ENCODE measurements at places on chromosomes 5 and 9.

- DNase-seq: no peak
These were observed 46.0 kb upstream of the DAB2 start for GRCh38 chr5:39470811-39471210.

- DNase-seq: no peak
These were observed 1575.9 kb downstream of the EFNA5 start for GRCh38 chr5:106094839-106095238.

DNA sequence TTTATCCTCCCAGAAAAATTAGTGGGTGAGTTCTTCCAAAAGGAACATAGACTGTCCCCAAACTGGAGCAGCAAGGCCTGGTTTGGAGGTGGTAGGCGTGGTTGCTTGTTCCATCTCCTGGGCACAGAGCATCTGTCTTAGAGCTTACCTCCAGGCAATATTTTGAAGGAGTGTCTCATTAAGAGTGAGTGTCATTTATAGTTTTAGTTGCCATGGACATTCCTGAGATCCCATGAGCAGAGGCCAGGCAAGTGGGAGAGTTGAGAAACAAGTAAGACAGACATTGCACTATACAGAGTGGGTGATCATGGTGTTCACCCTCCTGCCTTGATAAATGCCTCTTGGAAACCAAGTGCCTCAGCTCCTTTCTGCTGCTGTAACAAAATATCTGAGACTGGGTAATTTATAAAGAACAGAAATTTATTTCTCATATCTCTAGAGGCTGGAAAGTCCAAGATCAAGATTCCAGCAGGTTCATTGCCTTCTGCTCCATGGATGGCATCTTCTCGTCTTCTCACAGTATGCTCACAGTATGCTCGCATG lies 68.5 kb downstream of the KIAA1958 start:
- no peak for DNase-seq

GRCh38 chr5:151144922-151145321 lies 12.7 kb downstream of the ANXA6 start:
- DNase-seq: no peak

DNA sequence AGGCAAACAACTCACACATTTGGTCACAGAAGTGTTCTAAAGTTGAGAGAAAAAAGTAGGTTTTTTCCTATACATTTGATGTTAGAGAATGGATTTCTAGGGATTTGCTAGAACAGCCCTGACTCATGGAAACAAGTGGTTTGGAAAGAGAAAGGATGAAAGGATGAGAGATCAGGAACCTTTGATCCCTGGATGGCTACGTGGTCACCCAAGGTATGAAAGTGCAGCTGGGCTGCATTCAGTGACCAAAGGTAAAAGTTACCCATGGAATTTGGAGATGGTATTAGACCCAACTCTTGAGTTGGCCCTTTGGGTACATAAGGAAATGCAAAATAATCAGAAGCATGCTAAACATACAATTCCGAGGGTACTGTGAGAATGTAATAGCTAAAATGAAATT lies 61.3 kb upstream of the SPIN1 start:
- no peak for DNase-seq

DNA sequence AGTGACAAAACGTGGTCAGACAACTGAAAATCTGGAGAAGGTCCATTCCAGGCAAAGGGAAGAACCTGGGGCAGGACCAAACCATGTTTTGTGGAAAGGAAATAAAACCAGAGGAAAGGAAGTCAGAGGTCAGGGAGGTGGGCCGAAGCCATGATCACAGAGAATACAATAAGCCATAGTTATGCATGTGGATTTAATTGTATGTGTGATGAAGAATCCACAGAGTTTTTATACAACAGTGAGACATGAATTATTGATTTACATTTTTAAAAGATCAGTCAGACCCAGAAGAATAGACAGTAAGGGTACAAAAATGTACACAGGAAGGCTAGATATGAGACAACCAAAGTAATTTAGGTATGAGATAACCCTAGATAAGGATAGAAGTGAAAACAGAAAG lies 20.8 kb downstream of the TTC33 start:
- DNase-seq: peak; percentile 40

- no peak for DNase-seq
These were observed 19.2 kb downstream of the BHMT start for GRCh38 chr5:79130781-79131180.

GRCh38 chr5:116881921-116882531 lies 307.4 kb upstream of the SEMA6A start:
- DNase-seq: no peak

GRCh38 chr5:153498516-153498915 lies 8.0 kb downstream of the GRIA1 start:
- peak; percentile 78 for DNase-seq

DNA sequence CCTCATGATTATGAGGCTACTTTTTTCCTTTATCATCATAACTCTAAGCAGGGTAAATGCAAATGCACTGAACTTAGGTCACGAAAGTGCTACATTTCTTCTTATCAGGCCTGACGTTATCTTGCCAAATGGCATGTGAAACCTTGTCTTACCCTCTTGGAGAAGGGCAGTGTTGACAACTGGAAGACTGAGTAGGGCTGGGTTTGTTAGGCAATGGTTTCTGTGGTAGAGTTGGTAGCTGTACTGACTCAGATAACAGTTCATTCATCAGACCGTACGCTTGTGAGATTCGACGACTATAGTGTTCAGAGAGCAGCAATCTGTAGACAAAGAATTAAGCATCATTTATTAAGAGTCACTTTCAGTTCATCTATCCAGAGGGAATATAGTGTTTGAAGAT lies 127.7 kb downstream of the CPLANE1 start:
- no peak for DNase-seq

DNA sequence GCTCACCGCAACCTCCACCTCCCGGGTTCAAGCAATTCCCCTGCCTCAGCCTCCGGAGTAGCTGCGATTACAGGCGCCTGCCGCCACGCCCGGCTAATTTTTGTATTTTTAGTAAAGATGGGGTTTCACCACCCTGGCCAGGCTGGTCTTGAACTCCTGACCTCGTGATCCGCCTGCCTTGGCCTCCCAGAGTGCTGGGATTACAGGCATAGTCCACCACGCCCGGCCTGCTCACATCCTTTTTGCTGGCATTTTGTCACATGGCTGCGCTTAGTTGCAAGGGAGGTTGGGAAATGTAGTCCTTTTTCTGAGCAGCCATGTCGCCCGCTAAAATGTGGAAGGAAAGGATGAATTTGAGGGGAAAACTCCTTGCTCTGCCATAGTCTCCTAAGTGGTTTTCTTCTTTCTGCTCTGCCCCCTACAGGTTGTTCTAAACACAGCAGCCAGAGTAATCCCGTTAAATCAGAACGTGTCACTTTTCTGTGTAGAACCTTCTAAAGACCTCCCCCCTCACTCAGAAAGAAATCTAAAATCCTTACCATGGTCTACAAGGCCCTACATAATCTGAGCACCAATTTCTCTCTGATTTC lies 57.8 kb upstream of the HSPA9 start:
- DNase-seq: peak; percentile 75

All from AG10803 (cell line).